Right lobe of liver (tissue), 6 donors: ENCODE measurements at places on chromosomes 3 and 15. TPM values are rescaled to one million over a fixed set of nuclear protein-coding genes. Genes with fewer than 3 reads are reported as not detected.

DNA sequence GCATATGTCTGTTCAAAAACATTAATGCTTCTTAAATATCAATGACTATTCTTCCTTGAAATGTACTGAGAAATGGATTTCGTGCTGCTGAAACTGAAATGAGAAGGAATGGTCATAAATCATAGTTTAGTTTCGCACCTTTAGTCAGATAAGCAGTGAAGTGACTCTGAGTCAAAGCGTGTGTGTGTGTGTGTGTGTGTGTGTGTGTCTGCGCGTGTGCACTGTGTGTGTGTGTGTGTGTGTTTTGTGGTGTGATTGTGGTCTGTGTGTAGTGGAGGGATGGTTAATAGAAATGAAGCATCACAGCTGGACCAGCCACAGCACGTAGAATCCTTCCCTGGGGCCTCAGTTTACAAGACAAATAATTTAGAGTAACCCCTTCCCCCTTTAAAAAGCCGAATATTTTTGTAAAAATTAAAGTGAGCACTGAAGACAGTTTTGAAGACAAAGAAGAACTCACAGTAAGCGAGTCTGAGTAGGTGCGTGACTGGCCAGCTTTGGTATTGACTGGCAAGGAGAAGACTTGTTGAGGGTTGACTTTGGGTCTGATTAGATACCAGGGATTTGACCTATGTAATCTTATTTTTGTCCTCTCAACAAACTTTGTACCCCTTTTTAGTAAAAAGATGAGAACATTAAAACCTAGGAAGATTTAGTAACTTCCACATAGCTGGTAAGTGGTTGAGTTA, 202.0 kb upstream of the IL12A start:
- no peak for DNase-seq

- no peak for DNase-seq
Measured at GRCh38 chr3:191761906-191762305, 300.9 kb downstream of the PYDC2 start.

DNA sequence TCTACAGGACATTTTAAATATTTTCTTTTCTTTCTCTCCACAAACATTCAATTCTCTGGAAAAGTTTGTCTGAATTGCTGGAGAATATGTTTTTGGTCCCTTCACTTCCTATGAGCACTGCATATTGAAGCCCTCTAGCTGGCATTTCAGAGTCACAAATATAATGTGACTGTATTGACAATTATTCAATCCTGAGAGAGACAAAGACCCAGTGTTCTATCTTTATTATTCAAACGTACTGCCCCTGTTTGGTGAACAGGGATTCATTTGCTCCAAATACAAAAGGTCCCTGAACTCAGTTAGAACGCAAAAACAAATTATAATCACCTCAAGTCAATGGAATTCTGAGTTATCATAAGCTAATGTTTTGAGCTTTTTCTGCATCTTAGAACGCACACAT, 173.1 kb upstream of the CDIN1 start:
- DNase-seq, result no peak

DNA sequence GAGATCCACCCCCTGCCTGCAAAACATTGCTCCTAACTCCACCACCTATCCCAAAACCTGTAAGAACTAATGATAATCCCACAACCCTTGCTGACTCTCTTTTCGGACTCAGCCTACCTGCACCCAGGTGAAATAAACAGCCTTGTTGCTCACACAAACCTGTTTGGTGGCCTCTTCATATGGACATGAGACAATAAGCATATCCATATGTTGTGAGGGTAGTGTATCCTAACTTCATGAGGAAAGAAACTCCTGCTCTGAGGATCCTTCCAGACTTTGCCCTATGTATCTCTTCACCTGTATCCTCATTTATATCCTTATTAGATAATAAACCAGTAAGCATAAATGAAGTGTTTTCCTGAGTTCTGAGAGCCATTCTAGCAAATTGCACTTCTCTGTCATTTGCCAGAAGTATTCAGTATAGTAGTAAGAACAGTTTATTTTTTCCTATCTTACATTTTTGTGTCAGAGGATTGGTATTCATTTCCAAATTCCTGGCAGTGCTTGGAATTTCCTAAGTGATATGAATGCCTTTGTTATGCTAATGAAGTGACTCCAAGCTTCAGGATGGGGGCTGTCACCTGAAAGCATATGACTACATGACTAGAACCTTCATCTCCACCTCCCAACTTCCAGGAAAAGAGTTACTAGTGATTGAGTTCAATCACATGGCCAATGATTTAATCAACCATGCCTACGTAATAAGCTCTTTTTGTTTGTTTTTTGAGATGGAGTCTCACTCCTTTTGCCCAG, 30.2 kb downstream of the TTBK2 start:
- no peak for DNase-seq

- peak; percentile 78 for DNase-seq
Measured at GRCh38 chr3:138935863-138936740, 10.8 kb downstream of the FOXL2 start.

- no peak for DNase-seq
Measured at GRCh38 chr3:87045473-87045872, 54.5 kb upstream of the VGLL3 start.

GRCh38 chr3:171257251-171258203, 202.7 kb downstream of the TNIK start:
- no peak for DNase-seq

DNA sequence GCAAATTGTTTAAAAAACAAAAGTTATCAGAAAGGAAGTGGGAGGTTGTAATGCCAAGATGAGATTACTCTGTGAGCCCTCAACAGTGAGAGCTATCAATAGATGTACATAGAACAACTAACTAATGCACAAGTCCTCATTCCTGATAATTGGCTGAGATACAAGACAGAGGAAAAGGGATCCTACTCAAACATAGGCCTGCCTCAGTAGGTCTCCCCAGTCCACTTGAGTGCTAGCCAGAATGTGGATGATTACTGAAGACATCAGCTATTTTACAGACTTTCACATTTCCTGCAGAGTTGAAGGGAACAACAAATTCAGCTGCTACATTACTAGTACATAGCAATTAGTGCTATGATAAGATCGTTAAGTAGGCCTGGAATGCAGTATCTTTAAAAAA, 981.9 kb downstream of the TUSC7 start:
- no peak for DNase-seq

- no peak for DNase-seq
Measured at GRCh38 chr3:167406876-167407492, 26.9 kb upstream of the ZBBX start.

DNA sequence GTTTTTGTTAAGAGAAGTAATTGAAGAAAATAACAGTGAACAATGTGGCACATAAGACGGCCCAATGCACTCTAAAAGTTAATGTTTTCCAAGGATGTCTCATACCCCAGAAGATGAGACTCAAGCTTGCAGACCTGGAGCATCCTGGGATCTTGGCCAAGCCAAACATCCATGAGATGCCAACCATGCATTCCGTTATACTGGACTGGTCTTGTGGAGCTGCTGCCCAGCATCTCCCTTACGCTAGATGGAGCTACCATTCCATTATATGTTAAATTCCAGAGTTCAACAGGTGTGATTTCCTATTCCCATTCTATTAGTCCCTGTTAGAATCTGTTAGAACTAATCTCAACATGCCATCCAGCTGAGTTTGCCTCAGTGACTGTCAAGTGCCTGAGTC, 181.8 kb downstream of the PDCD6IP start:
- peak; percentile 22 for DNase-seq

DNA sequence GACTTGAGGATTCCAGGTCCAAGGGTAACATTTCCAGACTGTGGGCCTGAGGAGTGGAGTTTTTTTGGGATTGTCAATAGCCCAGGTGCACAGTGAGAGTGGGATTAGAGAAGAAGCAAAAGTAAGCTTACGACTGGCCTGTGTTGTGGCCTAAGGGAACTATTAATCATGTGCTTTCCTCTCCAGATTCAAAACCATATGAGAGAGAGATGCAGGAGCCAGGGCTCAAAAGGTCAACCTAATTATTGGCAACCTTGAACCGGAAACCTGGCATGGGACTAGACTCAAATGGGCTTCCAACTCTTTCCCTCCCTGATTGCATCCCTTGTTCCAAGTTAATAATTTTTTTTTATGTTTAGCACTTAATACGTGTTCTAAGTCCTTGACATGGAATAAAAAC, 242.1 kb upstream of the THRB start:
- no peak for DNase-seq

GRCh38 chr3:51970606-51971300, 3.1 kb downstream of the ABHD14B start:
- peak; percentile 91 for DNase-seq

- no peak for DNase-seq
Measured at GRCh38 chr3:164852866-164853265, 225.4 kb downstream of the SI start.

DNA sequence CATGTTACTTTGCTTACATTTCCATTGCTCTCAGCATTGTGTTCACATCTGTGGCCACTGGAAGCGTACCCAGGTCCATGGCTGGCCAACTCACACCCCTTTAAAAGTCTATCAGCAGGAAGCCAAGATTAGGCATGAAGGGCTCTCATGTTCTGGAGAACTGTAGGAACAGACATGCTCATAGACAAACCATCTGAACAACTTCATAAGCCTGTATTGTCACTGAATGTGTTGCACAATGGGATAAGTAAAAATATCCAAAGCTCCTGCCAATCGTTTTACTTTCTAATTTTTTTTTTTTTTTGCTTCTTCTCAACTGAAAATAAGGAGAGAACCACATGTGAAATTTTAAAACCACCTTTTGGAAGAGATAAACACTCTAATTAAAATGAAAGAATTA, 6.4 kb downstream of the RPLP1 start:
- DNase-seq, result no peak

GRCh38 chr3:147392625-147392946, 13.8 kb downstream of the ZIC4 start:
- DNase-seq, result no peak

- no peak for DNase-seq
Measured at GRCh38 chr3:160831401-160831800, 75.4 kb downstream of the PPM1L start.

DNA sequence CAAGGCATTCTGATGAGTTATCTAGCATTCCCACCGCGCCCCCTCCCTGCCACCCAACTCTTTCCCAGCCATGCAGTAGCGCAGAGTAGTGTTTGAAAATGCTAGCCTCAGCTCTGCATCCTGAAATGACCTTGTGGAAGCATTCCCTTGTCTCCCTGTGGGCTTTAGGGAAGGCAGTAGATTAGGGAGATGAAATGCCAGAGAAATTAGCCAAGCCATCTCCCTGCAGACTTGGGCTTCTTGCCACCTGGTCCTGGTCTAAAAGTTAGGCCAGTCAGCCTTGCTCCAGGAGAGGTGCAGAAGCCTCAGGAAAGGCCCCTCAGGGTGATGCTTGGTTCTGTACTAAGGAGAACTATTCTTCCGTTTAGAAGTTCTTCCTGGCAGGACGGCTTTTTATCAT, 231.2 kb downstream of the CACNA2D3 start:
- no peak for DNase-seq

GRCh38 chr3:153209596-153209995, 47.6 kb downstream of the RAP2B start:
- DNase-seq, result peak; percentile 50

- DNase-seq, result no peak
Measured at GRCh38 chr3:102570511-102570910, 135.7 kb downstream of the ZPLD1 start.

POC1A gene
- 3.3 TPM for total RNA-seq

OIP5 gene
- total RNA-seq, result 0.39 TPM

CLRN1 gene
- not detected for total RNA-seq

DOCK3 gene
- not detected for total RNA-seq

NEDD4 gene
- 20.0 TPM for total RNA-seq

IMPG2 gene
- total RNA-seq, result 0.11 TPM

SLC12A1 gene
- 2.1 TPM for total RNA-seq
